Stimulated activated CD8-positive, alpha-beta memory T cell treated with anti-CD3 and anti-CD28 coated beads, Interleukin-2, amount 100 ng/mL, for 1 hour (primary cell): ENCODE measurements at places on chromosomes 3 and 15.

DNA sequence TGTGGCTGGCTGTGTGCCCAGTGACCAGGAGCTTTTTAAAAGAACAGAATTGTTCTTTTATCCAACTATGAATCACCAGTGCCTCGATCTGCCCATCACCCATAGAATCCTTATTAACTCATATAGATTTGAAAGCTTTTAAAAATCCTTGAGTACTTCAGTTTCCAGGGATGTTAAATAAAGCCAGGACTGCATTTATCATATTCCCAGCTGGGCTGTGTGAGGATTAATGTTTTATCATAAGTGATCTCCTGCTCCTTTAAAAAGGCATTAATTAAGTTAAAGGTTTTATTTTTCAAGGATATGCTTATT lies 234.0 kb downstream of the MYRIP start:
- DNase-seq, result no peak

- DNase-seq, result no peak
These were observed 19.6 kb downstream of the HEMK1 start for GRCh38 chr3:50588759-50589433.

GRCh38 chr15:63126726-63127125 lies 5.1 kb downstream of the LACTB start:
- no peak for DNase-seq

DNA sequence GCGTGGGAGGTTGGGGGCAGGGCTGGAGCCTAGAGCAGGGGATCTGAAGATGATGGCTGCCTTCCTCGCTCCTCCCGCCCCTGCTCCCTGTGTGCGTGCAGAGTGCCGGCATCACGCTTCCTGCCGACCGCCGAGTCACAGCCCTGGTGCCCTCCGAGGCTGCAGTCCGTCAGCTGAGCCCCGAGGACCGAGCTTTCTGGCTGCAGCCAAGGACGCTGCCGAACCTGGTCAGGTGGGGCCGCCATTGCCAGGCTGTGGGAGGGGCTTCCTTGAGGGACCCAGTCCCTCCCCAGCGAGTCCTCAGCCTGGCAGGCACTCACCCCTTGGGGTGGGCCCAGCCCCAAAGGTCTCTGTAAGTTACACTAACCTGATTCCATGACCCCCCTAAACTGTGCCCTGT lies 17.6 kb downstream of the STAB1 start:
- no peak for DNase-seq

GRCh38 chr3:146865175-146865755 lies 260.1 kb upstream of the PLSCR5 start:
- no peak for DNase-seq
